Erythroblast (primary cell): ENCODE measurements at places on chromosomes 16 and 17.

DNA sequence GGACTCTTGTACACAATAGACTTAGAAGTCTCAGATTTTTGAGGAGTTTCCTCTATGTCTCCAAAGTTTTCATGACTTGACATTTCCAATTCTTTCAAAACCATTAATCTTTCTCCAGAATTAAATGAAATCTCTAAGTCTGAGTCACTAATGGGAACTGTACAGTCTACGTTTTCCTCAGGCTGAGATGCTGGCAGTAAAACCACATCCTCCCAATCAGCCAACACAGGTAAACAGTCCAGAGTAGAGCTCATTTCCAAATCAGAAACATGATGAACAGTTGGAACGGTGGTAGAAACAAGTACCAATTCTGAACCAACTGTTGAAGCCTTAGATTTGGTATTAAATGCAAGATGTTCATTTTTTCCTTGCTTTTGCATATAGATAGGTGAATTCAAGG lies 7.9 kb downstream of the ERI2 start:
- no peak for DNase-seq

DNA sequence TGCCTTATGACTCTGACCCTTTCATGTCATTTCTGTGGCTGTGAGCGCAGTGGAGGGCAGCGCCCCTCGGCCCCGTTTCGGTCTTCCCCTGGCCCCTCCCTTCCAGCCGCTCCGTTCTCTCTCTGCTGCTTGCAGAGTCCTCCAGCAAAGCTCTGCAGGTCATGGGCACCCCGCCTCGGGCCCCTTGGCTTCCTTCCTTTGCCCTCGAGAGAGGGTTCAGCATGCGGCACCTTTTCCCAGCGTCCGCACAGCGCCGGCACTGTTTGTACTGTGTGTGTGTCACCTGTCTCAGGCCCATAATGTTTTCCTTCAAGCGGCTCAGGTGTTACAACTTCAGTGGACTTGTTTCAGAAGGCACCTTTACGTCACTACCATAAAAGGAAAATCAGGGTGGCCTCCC lies 98.5 kb downstream of the RAP1GAP2 start:
- no peak for DNase-seq

DNA sequence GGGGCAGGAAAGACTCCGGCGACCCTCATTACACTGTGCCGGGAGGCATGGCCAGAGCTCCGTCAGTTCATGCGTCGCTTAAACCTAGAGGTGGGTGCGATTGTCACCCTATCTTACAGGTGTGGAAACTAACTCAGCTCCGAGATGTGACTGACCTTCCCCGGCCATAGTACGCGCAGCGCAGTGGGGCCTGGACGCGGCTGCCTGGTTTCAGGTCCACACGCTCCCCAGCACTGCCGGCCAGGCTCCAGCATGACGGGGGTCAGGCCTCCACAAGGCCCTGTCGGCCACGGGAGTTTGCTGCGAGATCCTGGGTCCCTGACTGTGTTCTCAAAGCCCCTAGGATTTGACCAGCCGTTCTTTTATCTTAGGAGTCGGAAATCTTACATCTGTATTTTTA lies 34.4 kb downstream of the JPH3 start:
- no peak for DNase-seq

- peak; percentile 67 for DNase-seq
Measured at GRCh38 chr17:5282642-5283217, 646 bp downstream of the RABEP1 start.

GRCh38 chr17:59160157-59161025 lies 4.8 kb downstream of the PRR11 start:
- DNase-seq = no peak

DNA sequence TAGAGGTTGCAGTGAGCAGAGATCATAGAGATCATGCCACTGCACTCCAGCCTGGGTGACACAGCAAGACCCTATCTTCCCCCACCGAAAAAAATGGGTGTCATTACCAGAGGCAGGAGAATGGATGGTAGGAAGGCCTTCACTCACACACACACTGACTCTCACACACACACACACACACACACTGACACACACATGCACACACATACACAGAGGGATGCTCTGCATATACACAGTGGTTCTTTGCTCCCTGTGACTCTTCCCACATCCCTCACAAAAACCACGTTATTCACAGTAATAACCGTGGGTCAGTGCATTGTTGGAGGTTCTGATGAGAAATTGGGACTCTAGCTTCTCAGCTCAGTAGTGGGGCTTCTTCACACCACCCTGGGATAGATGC lies 300.2 kb upstream of the N4BP1 start:
- DNase-seq = no peak

DNA sequence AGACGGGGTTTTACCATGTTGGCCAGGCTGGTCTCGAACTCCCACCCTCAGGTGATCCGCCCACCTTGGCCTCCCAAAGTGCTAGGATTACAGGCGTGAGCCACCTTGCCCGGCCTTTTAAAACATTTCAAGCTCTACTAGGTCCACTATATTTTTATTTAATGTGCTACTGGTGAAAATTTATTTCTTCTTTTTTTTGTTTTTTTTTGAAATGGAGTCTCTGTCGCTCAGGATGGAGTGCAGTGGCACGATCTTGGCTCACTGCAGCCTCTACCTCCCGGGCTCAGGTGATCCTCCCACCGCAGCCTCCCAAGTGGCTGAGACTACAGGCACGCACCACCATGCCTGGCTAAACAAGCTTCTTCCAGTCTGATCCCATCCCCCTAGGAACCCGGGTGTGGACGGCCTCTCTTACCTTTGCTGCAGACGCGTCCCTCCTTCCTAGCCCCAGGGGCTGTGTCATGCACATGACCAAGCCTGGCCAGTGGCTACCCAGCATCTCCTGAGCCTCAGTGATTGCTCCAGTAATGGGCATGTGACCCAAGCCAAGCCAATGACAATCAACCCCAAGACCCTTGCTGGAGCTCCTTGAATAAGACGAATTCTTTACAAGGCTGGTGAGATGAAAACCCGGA lies 40.1 kb upstream of the LITAF start:
- DNase-seq = no peak

GRCh38 chr16:30349675-30350074 lies 5.4 kb downstream of the CD2BP2 start:
- no peak for DNase-seq

- no peak for DNase-seq
Measured at GRCh38 chr16:29909391-29909790, 9.1 kb downstream of the ASPHD1 start.

- peak; percentile 68 for DNase-seq
Measured at GRCh38 chr16:30354423-30355143, 525 bp downstream of the CD2BP2 start.
